ENCODE measurements at places on chromosomes 2 and 18.

- no peak for DNase-seq
These were observed 283.5 kb upstream of the HDAC4 start for GRCh38 chr2:239684271-239684810.

DNA sequence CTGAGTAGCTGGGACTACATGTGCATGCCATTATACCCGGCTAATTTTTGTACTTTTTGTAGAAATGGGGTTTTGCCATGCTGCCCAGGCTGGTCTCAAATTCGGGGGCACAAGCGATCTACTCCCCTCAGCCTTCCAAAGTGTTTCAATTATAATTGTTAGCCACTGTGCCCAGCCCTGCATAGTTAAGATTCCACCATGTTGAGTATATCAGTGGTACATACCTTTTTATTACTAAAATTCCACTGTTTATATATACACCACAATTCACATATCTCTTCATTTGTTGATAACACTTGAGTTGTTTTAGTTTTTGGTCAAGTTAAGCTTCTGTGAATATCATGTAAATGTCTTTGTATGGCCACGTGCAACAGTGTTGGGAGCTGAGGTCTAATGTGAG is 12.8 kb upstream of the FMNL2 start:
- DNase-seq: no peak

DNA sequence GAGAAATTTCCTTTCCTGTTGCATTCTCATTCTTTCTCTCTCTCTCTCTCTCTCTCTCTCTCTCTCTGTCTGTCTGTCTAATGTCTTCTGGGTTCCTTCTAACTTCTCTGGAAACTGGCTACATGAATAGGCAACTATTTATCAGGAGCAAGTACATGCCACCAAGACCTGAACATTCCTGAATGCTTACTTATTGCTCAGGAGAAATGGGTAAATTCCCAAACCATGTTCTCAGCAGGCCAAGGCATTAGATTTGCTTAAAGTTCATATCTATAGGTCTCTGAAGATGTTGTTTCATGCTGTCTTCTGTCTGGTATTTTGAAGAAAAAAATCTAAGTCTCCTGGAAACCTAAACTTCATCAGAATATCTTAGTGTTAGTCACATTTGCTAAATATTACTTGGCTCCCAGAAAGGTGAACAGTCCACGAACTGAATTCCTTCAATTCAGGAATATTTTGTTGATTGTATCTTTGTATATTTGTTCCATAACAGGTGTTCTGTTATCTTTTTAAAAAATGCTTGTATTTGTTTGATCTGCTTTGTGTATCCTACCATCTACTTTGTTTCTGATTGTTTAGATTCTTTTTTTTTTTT is 77.2 kb upstream of the FIGN start:
- no peak for DNase-seq

DNA sequence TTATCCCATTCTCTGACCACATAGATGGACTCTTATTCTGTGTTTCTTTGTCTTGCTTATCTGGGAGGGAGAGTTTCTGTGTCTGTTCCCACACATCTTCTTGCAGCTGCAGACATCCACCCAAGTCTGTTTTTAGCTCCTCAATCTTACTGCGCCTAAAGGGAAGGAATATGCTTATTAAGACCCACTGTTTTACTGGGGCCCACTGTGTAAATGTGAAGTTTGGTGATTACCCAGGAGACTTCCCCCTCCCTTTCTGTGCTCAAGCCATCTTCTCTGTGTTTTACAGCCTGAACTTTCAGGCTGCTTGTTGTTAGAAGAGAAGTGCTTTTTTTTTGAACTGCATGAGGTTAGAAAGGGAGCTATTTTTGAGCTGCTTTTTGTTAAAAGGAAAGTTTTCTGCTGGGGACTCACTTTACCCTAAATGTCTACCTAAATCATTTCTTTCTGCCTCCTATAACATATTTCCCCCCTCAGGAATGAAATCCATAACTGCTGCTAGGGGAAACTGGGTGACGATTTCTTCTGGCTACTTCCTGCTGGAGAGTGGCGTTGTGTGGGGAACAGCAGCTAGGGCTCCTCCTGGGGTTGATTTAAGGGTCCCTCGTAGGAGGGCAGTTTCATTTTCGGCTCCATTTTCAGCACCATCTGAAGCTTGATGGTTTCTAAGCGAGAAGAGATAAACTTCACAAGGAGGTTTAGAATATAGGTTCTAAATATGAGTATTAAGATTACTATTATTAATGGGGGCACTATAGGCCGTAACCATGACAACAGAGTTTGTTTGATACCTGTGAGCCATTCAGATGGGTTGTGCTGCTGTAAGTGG is 39.5 kb upstream of the GMCL1 start:
- no peak for DNase-seq

DNA sequence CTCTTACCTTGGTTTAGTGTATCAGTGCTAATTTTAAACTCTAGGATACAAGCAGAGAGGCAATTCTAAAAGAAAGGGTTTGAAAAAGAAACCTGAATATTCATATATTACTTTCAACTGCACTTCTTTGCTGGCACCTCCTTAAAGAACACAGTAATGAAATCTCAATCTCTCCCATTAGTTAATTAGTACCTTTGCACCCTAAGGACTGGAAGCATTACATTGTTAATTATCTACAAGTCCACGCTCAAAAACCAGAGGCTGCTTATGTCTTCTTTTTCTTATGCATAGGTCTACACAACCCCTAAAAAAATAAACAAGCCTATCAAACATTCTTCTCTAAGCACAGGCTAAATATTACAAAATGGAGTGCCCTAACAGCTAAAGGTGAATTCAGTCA is 20.2 kb downstream of the EPHA4 start:
- no peak for DNase-seq

DNA sequence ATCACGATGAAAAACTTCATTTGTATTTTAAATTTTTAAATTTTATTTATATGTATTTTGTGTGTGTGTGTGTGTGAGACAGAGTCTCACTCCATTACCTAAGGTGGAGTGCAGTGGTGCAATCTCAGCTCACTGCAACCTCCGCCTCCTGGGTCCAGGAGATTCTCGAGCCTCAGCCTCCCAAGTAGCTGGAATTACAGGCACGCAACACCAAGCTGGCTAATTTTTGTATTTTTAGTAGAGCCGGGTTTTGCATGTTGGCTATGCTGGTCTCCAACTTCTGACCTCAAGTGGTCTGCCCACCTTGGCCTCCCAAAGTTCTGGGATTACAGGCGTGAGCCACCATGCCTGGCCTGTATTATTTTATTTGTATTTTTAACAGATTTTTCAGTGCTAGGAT is 45.8 kb upstream of the WIPF1 start:
- DNase-seq: no peak

DNA sequence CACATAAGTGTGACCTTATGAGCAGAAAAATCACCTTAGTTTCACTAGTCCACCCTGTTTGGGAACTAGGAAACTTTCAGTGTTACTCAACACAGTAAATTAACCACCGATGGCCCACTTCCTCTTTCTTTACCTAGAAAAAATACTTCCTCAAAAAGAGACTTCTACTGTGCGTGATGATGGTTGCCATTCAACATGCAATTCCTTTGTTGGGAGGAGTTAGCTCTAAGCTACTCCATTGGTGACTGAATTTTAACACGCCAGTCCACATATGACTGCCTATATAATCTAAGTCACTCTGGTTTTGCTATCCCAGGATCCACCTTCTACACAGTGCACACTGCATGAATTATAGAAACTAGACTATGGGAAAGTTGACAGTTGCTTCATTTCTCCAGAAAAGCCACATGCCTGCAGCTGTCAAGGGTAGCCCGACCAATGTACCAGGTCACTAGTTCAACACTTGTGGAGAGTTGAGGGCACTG is 47.8 kb upstream of the REG3G start:
- DNase-seq: no peak

DNA sequence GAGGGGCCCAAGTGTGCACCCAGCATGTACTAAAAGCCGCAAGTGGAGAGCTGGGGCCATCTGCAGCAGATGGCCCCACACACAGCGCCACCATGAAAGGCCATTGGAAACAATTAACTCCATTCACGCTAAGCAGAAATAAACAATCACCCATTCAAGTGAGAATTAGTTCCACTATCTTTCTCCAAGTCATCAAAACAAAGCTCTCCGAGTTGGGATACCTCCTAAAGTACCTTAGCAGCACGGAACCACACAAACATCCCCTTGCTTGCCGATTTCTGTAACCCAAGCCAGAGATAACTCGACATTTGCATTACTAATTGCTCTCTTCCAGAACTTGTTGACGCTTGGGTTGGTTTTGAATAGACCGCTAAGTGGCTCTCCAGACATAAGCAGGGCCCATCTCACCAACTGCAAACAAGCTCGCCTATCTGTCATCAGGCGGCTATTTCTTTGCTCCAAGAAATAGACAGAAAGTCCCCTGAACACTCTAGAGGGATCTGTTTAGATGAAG is 840.6 kb upstream of the SALL3 start:
- no peak for DNase-seq

DNA sequence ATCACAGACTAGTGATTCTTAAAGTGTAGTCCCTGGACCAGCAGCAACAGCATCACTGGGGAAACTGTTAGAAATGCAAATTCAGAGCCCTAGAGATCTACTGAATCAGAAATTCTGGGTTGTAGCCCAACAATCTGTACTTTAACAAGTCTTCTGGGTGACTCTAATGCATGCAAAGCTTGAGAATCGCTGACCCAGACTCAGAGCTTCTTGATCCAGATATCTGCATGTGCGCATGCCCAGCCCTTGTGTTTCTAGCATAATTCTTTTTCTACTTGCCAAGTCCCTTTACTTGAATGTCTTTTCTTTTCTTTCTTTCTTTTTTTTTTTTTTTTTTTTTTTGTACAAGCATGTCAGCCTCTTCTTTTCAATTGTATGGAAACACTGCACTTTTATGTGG is 60.4 kb downstream of the FIGN start:
- DNase-seq: no peak

DNA sequence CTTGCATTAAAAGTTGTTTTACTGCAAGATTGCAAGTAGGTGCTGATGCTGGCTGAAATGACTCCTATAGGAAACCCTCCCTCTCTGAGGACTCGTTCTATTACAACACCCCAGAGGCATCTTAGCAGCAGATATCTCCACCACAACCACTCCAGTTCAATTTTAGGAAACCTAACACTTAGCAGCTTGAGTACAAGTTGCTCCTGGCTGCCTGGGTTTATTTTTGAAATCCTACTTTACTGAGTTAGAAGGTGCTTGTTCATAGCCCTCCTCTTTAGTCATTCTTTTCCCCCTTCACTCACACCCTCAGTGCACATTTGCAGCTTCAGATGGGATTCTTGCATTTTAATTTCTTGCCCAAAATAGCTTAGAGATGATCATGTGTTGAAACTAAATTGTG is 111.5 kb downstream of the MTCL1 start:
- DNase-seq: no peak

- DNase-seq: no peak
These were observed 524.2 kb upstream of the TCF4 start for GRCh38 chr18:56112013-56112749.

GRCh38 chr2:145000376-145000775 is 480.5 kb upstream of the ZEB2 start:
- no peak for DNase-seq

- no peak for DNase-seq
These were observed 12.3 kb downstream of the FBLN7 start for GRCh38 chr2:112150447-112150846.

DNA sequence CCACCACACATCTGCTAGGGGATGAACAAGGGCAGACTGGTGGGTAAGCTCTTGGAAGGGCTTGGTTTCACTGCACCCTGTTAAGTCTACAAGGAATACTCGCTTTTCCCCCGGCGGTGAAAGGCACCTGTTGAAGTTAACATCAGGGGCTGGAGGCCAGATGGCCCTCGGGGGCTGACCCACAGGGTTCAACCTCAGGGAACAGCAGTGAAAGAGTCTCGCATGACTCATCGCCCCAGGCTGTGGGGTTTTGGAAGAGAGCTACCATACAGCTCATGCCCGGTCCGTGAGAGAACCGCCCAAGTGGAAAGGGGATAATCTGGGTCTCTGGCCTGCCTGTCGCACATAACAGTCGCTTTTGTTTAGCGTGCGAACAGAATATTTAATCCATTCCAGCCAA is 748.0 kb downstream of the DPP10 start:
- DNase-seq: no peak

DNA sequence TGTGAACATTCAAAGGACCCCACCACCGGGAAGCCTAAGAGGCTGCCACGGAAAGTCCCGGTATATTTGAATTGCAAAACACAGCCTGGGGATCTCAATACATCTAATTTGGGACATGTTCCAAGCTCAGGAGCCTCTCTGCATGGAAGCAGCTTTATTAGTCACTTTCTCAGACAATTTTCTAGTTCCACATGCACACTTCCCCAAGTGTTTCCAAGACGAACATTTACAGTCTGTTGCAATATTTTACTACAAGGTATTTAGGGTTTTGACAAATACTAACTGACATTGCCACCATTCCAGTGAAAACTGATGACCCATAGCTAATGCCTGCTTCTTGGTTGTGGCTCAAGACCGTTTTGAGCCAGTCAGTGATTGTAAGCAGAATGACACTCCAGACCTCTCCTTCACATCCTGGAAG is 145.3 kb downstream of the NCKAP5 start:
- DNase-seq: no peak

GRCh38 chr2:67840460-67841068 is 222.2 kb downstream of the C1D start:
- peak; percentile 76 for DNase-seq

GRCh38 chr2:100998235-100998573 is 3.9 kb upstream of the RPL31 start:
- DNase-seq: no peak

DNA sequence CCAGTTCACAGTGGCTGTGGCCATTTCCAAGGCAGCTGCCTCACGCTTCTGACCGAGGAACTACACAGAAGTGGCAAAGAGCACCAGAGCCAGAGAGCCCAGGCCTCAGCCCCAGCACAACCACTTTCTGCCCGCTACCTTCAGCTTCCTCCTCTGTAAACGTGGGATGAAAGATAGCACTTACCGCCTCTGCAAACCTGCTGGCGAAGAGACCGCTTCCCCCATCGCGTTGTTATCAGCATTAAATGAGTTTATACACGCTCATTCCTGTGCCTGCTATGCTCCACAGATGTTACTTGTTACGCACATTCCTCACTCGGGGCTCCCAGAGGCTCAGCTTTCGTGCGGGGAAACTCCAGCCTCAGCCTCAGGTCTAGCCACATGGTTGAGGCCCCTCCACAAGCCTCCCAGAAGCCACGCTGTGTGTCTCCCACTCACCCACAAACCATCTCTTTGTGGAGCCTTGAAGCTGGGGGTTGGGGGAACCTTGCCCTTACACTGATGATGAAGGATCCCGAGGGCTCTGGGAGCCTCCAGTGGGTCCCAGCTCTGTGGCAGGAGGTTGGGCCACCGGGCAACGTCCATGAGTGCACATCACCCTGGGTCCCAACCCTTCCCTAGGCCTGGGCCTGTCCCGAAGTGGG is 63.3 kb upstream of the SMAD7 start:
- DNase-seq: no peak

GRCh38 chr2:7633566-7634153 is 716.4 kb downstream of the RNF144A start:
- DNase-seq: peak; percentile 64

GRCh38 chr2:144572977-144573376 is 53.1 kb upstream of the ZEB2 start:
- DNase-seq: no peak

GRCh38 chr2:100212850-100213249 is 70.5 kb upstream of the AFF3 start:
- no peak for DNase-seq

GRCh38 chr2:55155206-55155605 is 76.9 kb downstream of the CLHC1 start:
- DNase-seq: no peak
